SJCRH30 (cell line): ENCODE measurements at places on chromosomes 16 and 17.
A peak's percentile ranks its signal among the peaks of the same experiment; 100 is the strongest.

DNA sequence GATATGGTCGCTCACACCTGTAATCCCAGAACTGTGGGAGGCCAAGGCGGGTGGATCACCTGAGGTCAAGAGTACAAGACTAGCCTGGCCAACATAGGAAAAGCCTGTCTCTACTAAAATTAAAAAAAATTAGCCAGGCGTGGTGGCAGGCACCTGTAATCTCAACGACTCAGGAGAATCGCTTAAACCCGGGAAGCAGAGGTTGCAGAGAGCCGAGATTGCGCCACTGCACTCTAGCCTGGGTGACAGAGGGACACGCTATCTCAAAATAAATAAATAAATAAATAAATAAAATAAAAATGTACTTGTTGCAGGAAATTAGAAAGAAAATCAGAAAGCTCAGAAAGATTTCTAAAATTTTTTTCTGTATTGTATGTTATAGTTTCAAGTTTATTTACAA, 113.9 kb downstream of the LITAF start:
- DNase-seq: no peak

GRCh38 chr17:49218941-49219913, 8.7 kb downstream of the ABI3 start:
- DNase-seq: no peak

GRCh38 chr16:23896832-23897821, 61.3 kb downstream of the PRKCB start:
- DNase-seq: no peak

- DNase-seq: no peak
Measured at GRCh38 chr16:55913716-55914115, 38.5 kb upstream of the CES5A start.

DNA sequence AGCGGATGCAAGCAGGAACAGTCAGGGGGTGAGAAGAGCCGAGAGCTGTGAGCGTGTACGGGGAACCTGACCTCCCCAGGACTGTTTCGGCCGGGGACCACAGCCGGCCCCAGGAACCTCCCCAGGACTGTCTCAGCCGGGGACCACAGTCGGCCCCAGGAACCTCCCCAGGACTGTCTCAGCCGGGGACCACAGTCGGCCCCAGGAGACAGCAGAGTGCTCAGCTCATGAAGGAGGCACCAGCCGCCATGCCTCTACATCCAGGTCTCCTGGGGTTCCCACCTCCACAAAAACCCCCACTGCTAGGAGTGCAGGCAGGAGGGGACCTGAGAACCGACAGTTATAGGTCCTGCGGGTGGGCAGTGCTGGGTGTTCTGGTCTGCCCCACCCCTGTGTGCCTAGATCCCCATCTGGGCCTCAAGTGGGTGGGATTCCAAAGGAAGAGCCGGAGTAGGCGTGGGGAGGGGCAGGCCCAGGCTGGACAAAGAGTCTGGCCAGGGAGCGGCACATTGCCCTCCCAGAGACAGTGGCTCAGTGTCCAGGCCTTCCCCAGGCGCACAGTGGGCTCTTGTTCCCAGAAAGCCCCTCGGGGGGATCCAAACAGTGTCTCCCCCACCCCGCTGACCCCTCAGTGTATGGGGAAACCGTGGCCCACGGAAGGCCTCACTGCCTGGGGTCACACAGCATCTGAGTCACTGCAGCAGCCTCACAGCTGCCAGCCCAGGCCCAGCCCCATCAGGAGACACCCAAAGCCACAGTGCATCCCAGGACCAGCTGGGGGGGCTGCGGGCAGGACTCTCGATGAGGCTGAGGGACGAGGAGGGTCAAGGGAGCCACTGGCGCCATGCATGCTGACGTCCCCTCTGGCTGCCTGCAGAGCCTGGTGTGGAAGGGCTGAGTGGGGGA, 4.3 kb downstream of the RHBDF1 start:
- peak; percentile 48 for DNase-seq

DNA sequence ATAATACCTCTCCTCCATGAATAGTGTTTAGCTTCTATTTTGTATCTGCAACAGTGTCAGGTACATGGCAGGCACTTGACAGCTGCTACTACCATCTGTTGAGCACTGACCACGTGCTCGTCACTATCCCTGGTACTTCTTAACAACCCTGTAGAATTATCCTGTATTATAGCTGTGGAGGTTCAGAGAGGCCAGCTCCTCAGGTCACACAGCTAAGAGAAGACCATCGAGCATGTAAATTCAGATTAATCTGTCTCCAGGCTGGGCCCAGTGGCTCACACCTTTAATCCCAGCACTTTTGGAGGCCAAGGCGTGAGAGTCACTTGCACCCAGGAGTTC, 26.3 kb downstream of the WSB1 start:
- peak; percentile 43 for DNase-seq

GRCh38 chr16:31074814-31075183, 577 bp downstream of the ZNF646 start:
- DNase-seq: no peak

- no peak for DNase-seq
Measured at GRCh38 chr16:27264151-27264550, 4.4 kb downstream of the NSMCE1 start.

DNA sequence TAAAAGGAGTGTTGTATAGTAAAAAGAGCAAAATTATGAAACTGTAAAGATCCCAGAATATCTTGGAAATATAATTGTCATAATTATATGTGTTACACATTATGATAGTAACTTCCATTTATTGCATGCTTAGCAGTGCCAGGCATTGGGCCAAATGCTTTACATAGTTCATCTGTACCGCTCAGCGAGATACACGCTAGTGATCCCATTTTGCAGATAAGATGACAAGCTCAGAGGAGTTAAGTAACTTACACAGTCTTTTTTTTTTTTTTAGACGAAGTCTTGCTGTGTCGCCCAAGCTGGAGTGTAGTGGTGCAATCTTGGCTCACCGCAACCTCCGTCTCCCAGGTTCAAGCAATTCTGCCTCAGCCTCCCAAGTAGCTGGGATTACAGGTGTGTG, 6.8 kb upstream of the EZH1 start:
- DNase-seq: no peak

- no peak for DNase-seq
Measured at GRCh38 chr16:51877686-51878085, 669.3 kb downstream of the TOX3 start.

GRCh38 chr16:28011971-28012445, 51.5 kb downstream of the GSG1L start:
- DNase-seq: peak; percentile 60

GRCh38 chr17:42276359-42276608, at the start of gene STAT5B:
TSS of gene STAT5B (minus strand) at chr17:42276391. CDS start at chr17:42232127, 44,264 bp downstream.
- DNase-seq: peak; percentile 67

DNA sequence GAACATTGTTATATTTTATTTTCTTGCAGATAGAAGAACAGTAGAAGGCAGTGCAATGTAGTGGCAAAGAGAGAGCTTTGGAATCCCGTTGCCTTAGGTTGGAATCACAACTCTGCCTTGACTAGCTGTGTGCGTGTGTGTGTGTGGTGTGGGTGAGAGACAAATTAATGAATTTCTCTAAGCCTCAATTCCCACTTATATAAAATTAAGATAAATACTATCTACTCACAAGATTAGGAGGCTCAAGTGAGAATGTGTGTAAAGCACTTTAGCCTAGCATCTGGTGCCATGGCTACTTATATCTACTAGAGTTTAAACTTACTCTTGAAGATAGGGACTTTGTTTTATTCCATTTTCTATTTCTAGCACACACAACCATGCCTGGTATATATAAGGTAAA, 12.8 kb downstream of the CPD start:
- DNase-seq: no peak

DNA sequence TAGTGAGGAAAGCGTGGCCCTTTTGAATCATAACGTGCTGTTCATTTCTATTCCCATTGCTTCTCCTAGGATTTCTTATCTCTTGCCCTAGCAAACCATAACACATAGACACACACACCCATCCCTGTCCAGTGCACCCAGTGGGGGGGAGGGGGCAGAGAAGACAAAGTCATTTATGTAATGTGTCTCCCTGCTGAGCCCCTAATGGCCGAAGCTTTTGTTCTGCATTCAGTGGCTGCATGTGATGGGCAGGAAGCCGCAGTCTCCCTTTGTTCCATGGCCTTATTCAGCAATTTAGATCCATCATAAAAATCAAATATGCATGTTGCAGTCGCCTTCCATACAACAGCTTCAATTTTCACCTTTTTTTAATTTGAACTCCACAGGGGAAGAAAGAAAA, 325.4 kb downstream of the ZFHX3 start:
- DNase-seq: no peak

DNA sequence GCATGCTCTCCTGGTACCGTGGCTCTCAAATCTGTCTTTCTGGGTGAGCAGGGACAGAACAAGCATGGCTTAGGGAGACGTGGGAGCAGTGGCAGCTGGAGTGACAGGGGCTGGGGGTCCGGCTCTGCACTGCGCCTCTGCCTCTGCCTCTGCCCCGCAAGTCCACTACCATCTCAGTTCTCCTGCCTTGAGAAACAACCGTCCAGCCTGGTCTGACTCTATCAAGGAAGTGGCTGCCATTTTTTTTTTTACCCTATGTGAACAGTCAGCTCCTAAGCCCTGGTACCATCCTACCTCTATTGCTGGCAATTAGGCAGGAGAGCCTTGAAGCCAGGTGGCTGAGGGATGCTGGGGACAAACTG, 16.1 kb downstream of the HIC1 start:
- no peak for DNase-seq

GRCh38 chr16:80045861-80046260, 445.3 kb upstream of the MAF start:
- no peak for DNase-seq

- no peak for DNase-seq
Measured at GRCh38 chr17:77837917-77838316, 120.6 kb upstream of the TNRC6C start.

- DNase-seq: no peak
Measured at GRCh38 chr17:43453331-43453812, 30.4 kb upstream of the DHX8 start.

GRCh38 chr16:46428108-46429061, 192.8 kb downstream of the SHCBP1 start:
- DNase-seq: no peak

GRCh38 chr17:78995022-78995760, 14.4 kb downstream of the CANT1 start:
- DNase-seq: no peak

GRCh38 chr17:31672161-31672819, 186.8 kb downstream of the COPRS start:
- DNase-seq: no peak

DNA sequence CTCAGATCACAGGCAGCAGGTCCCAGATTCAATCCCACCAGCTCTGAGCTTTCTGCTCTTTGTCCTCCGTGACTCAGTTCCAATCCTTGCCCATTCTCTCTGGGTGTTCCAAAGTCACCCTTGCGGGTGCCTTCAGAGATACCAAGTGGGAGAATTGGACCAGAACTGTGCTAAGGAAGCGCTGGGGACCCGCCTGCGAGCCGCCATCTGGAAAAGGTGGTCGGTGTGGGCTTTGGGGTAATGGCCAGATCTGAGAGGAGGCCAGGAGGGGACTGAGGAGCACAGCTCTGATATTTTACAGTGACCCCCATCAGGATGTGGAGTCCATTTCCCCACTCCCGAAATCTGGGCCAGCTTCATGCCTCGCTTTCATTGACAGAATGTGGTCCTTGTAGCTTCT, 152.6 kb downstream of the SDK2 start:
- no peak for DNase-seq

DNA sequence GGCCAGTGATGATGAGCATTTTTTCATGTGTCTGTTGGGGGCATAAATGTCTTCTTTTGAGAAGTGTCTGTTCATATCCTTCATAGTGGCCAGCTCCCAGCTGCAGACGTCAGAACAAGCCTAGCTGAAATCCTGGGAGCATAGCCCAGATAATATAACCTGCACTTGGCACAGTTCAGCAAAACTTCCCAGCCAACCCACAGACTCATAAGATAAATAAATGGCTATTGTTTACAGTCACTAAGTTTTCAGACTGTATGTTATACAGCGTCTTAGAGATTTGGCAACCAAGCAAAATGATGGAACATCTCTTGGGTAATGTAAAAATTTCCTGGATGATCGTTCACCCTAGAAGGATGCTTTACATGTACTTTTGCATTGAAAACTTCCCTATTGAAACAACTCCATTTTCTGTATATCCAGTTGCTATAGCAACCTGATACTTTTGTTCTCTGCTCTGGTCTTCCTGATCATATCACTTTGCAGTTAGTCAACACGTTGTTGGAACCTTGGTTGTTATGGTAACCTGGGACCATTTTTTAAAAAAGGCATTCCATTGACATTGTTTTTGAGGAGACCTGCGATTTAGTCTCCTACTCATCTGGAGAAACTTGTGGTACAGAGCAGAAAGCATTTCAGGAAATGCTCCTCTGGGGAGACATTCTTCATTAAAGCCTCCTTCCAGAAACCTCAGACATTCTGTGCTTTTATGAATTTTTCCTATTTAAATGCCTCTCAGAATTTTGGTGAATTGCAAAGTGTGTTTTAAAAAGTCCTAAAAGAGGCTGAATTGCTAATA, 378.7 kb downstream of the HS3ST4 start:
- DNase-seq: no peak

DNA sequence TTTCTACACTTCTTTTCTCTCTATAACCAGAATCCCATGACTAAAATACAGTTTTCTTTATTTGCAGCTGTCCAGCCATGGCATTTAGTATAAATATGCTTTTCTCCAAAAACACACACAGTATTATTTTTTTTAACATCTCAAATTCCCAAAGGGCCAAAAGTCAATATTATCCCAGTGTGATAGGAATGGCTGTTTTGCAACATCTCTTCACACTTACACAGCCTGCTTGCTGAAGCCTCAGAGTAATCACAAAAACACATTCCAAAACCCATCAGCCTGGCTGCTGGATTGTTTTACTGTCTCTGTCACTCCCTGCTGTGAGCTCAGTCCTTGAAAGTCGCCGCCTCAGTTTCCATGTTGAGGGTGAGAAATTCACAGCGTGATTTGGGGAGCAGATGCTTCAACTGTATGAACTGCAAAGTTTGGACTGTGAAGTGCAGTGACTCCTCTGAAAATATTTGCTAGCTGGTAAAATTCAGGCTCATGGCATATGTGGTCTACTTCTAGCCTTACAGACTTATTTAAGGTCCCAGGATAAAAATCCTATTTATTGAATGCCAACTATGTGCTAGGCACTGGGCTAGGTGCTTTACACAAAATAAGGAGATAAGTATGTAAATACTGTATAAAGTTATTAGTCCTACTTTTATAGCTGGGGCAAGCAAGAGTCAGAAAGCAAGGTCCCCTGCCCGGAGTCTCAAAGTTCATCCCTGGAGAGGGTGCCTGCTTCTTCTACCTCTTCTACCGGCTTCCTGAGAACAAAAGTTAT, 116.5 kb downstream of the SOCS1 start:
- peak; percentile 22 for DNase-seq

- no peak for DNase-seq
Measured at GRCh38 chr17:75791254-75791653, 6.6 kb downstream of the UNK start.
